ENCODE measurements at places on chromosomes 13 and 19.
A peak's percentile ranks its signal among the peaks of the same experiment; 100 is the strongest.

DNA sequence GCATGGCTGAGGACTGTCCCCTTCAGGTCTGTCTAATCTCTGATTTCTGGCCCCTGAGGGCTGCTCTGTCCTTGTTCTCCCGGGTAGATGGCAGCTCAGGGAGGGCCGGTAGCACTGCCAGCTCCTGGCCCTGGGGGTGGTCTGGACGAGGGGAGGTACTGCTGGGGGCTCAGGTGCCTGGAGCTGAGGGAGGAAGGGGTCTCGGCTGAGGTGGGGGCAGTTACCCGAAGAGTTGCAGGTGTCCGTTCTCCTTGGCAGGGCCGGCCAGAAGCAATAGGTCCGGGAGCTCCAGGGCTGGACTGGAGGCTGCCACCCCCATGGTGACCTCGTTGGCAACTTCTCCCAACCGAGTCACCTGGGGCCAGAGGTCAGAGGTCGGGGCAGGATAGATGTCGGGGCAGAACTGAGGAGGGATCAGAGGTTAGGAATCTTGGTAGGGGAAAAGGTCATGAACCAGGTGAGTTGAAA is 1.2 kb upstream of the EMC10 start:
- DNase-seq: no peak

DNA sequence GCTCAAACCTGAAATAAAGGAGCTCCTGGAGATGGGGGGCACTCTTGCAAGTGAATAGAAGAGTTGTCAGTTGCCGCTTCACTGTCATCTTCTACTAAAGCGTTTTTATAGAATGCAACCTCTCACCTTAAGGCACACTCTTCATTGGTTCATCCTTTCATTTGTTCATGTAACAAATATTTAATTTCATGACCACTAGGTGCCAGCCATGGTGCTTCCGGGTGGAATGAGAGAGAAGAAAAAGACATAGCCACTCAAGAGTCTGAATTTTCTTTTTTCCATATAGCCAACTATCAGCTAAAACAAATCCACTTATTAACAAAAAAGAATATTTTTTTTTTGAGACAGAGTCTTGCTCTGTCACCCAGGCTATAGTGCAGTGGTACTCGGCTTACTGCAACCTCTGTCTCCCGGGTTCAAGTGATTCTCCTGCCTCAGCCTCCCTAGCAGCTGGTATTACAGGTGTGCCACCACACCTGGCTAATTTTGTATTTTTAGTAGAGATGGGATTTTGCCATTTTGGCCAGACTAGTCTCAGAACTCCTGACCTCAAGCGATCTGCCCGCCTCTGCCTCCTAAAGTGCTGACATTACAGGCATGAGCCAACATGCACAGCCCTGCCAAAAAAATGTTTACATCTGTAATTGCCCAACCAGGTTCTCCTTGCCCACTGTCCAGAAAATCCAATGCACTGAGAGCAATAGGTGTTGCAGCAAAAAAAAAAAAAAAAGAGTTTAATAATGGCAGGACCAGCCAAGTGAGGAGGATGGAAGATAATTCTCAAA is 22.1 kb upstream of the SACS start:
- DNase-seq: no peak

GRCh38 chr13:48251611-48252081 is 18.6 kb downstream of the ITM2B start:
- peak; percentile 73 for DNase-seq

GRCh38 chr13:60798503-60798902 is 401.5 kb downstream of the TDRD3 start:
- DNase-seq: no peak

DNA sequence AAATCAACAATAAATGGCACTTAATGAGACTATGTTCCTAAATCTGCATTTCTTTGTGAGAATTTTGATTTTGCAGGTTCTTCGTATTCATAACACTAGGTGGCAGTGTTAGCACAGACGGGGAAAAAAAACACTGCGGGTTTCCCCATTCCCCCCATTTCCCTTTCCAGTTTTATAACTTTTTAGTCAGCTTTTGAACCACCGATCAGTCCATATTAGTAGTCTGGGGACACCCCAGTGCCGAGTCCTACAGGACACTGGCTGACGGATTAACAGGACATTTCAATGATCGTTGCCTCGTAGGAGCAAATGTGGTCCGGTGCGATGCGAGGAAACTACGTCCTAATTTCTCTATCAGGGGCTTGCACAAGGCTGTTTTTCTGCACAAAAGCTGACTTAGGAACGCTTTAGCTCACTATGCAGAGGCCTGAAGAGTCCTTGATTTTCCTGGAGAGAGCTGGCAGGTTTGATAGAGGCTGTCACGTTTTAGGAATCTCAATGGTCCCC is 234.3 kb downstream of the LMO7 start:
- peak; percentile 49 for DNase-seq

- no peak for DNase-seq
These were observed 3.4 kb upstream of the RPS11 start for GRCh38 chr19:49492573-49493405.

DNA sequence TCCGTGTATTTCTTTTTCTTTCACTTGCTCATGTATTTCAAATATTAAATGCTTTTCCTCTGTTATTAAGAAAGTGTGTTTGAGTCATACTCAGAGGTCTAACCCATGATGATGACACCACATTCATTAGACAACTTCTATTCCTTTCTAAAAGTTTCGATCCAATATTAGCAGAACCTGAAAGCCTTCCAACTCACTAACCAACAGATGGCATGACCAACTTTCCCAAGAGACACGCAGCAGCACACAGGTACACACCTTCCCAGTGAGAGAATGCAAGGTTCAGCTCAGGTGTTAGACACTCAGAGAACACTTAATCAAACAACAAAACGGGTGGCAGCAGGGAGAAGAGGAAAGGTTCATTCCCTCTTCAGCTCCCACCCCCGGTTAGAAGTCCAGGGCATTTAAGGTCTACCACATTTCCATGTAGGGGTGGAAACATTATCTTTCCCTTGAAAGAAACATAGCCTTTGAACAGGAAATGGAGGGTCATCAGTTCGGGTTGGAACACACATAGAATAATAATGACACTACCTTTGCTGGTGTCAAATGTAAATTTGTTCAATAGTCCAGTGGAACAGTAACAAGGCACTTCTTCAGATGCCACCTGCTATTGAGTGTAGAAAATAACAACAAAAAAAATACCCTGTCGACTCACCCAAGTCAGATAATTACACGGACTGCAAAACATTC is 404.2 kb downstream of the COG6 start:
- no peak for DNase-seq

- no peak for DNase-seq
These were observed 44.2 kb downstream of the CLDN10 start for GRCh38 chr13:95596701-95597100.
